NCI-H1417 treated with DMSO at 0.1 percent for 48 hours (cell line): ENCODE measurements at places on chromosomes 12 and 14.
A peak's percentile ranks its signal among the peaks of the same experiment; 100 is the strongest.

DNA sequence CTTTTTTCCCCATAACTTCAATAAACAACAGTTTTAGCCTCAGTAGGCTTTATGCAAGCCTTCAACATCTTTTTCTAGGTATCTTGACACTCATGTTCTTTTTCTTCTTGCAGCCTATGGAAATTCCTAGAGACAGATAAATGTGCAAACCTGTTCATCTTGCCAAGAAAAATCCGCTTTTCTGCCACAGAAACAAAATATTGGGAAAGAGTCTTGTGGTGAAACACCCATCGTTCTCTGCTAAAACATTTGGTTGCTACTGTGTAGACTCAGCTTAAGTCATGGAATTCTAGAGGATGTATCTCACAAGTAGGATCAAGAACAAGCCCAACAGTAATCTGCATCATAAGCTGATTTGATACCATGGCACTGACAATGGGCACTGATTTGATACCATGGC, 295.9 kb downstream of the ZFP36L1 start:
- no peak for DNase-seq

GRCh38 chr12:131046813-131047788, 93.4 kb downstream of the ADGRD1 start:
- DNase-seq = no peak

- no peak for DNase-seq
Measured at GRCh38 chr14:77061630-77062257, 33.2 kb upstream of the IRF2BPL start.

GRCh38 chr14:64478634-64479250, 13.4 kb downstream of the AKAP5 start:
- no peak for DNase-seq

GRCh38 chr14:80017795-80018194, 193.5 kb downstream of the DIO2 start:
- no peak for DNase-seq

DNA sequence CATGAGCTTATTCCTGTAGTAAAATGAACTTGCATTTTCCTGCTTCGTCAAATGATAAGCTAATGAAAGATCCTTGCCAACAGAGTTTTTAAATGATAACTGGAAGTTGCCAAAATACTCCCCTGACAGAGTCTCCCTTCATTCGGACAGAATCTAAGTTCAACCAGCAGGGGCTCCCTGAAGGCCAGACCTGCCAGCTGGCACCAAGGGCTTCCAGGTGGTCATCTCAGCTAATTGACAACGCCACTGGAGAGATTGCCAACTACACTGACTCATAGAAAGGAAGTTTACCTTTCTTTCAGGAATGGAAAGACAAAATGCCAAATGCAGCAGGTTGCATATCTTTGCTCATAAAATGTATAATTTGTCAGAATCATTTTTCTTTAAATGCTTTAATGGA, 462.8 kb downstream of the GXYLT1 start:
- no peak for DNase-seq

- DNase-seq = no peak
Measured at GRCh38 chr12:53603196-53603595, 23.0 kb downstream of the ATF7 start.

GRCh38 chr14:92646952-92647796, 101.3 kb downstream of the LGMN start:
- no peak for DNase-seq

- DNase-seq = no peak
Measured at GRCh38 chr12:7609495-7609894, 56.2 kb downstream of the APOBEC1 start.

- DNase-seq = no peak
Measured at GRCh38 chr12:75692876-75693275, 181.5 kb upstream of the KRR1 start.

DNA sequence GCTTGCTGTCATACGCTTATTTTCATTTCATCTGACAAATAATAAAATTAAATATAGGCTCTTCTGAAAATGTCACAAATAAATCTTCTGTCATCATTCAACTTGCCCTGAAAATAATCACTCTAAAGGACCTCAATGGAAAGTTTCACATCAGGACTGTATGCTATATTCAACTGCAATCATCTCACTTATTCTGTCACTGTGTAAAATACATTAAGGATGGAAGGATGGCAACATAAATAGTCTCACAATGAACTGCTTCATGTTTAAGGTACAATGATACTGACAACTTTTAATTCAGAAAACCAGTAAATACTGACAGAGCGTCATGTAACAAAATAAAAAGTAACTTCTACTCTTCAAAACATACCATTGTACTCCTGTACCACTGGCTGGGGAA, 82.1 kb downstream of the CEP83 start:
- no peak for DNase-seq

- DNase-seq = no peak
Measured at GRCh38 chr14:88835661-88836060, 11.2 kb downstream of the TTC8 start.

DNA sequence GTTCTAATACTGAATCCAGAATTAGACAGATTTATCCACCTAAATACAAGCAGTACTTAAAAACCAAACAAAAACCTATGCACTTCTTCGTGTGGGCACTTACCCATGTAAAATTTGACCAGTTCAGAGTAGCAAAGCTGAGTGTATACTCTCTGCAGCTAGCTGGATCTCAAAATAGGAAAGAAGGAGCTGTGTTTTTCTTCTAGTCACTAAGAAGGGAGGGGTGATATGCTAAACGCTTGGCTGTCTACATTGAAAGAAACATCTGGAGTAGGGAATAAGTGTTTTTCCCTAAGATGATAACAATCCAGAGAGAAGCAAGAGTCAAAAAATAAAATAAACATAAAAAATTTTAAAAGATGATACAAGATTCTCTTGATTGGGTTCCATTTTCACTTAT, 20.0 kb downstream of the RBMS2 start:
- DNase-seq = no peak

- no peak for DNase-seq
Measured at GRCh38 chr12:106089935-106090334, 48.8 kb downstream of the NUAK1 start.

- no peak for DNase-seq
Measured at GRCh38 chr12:24560831-24561271, 388.1 kb downstream of the BCAT1 start.

DNA sequence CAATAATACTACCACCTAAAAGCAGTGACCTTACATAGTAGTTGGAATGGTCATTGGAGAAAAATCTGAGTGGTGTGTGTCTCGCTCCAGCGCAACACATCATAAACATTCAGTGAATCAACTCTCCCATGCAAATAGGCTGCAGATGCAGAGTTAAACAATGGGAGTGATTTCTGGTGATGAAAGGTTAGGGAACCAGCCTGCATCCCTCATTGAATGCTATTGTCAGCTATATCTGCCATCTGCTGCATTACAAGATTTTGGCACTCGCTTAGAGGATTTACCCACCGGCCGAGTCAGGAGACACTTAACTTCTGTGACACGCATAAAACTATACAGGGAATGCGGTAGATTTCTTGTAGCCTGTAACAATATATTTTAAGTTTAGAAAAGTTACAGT, 900.9 kb downstream of the FLRT2 start:
- no peak for DNase-seq

GRCh38 chr12:84361651-84362551, 550.7 kb downstream of the SLC6A15 start:
- DNase-seq = no peak

DNA sequence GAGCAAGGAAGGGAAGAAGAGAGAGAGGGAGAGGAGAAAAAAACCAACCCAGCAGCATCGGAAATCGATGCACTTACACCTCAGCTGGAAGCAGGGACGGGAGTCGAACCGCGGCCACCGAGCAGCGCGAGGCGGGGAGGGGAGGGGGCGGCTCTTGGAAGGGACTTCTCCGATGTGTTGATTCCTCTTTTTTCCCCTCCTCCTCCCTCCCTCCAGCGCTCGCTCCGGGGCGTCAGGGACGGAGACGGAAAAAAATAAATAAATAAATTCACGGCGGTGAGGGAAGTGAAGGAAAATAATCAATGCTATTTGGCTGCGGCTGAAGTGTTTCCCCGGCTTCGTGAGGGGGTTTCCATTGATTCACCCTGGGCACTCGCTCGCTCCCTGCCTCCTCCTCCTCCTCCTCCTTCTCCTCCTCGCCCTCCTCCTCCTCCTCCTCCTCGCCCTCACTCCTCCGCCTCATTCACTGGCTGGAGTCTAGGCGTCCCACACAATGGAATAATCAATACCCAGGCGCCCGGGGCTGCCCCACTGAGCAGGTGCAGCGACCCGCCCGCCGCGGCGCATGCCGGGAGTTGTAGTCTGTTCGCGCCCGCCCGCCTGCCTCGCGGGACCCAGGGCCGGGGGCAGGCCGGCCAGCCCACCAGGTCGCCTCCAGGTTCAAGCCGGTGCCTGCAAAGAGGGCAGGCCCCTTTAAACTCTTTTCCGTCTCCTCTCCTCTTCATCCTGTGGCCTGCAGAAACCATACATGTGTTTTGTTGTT, at the start of gene ZFHX2:
Gene ZFHX2 (minus strand): TSS at position 500 of the 763 bp plus-strand sequence. CDS start 16,440 bp downstream, outside the sequence.
- peak; percentile 79 for DNase-seq

DNA sequence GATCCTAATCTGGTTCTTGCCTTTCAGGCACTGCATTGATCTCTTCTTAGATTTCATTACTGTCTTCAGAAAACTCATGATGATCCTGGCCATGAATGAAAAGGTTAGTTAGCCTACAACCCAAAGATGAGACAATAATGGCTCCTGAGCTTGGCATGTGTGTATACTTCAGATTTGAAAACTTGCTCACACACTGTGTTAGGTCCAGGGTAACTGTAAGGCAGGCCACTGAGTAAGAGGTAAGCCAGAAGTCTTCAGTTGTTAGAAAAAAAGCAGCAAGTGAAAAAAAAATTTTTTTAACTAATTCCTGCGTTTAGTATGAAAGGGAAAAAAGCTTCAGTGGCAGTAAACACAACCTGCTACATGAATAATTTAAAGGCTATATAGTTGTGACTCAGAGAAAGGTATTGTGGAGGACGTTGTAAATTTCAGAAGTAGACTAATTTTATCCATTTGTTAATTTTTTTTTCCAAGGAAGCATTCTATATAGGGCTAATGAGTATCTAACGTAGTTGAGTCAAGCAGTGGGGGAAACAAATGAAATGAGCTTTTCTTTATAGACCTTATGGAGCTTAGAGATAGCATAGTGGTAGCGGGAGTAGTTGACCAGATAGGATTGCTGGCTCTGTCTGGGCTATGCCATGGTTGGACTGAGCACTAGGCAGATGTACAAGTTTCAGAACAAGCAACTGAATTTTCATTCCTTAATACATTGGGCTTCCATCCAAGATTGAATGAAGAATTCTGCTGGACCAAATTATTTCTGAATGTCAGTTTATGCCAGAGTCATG, 20.5 kb downstream of the TMBIM6 start:
- DNase-seq = no peak

- no peak for DNase-seq
Measured at GRCh38 chr12:11749943-11750690, 100.6 kb downstream of the ETV6 start.

GRCh38 chr14:38646391-38646790, 390.5 kb upstream of the CLEC14A start:
- no peak for DNase-seq

GRCh38 chr12:25052196-25052913, 103.5 kb upstream of the BCAT1 start:
- DNase-seq = no peak

DNA sequence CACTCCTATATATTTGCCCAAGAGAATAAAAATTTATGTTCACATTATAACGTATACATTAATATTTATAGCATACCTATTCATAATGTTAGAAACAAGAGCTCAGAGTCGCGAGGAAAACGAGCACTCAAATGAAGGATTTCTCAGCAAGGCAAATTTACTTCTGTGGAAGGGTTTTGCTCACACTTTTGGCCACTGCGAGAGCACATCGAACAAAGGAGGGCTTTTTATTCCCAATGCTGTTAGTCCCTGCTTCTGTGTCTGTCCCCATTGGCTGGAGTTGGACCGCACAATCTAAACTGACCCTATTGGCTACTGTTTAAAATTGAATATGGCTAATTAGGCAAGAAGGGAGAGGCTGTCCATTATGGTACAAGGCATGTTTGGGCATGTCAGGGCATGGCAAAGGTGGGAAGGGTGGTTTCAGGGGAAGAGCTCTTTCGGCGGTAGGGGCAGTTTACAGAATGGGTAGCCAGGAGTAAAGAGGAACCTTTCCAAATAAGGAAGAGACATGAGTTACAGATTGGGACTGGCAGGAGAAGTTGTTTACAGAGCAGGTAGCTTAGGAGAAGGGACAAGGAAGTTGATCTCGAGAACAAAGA, 702.9 kb downstream of the TRHDE start:
- no peak for DNase-seq

- peak; percentile 54 for DNase-seq
Measured at GRCh38 chr14:53929871-53930715, 26.5 kb downstream of the BMP4 start.

DNA sequence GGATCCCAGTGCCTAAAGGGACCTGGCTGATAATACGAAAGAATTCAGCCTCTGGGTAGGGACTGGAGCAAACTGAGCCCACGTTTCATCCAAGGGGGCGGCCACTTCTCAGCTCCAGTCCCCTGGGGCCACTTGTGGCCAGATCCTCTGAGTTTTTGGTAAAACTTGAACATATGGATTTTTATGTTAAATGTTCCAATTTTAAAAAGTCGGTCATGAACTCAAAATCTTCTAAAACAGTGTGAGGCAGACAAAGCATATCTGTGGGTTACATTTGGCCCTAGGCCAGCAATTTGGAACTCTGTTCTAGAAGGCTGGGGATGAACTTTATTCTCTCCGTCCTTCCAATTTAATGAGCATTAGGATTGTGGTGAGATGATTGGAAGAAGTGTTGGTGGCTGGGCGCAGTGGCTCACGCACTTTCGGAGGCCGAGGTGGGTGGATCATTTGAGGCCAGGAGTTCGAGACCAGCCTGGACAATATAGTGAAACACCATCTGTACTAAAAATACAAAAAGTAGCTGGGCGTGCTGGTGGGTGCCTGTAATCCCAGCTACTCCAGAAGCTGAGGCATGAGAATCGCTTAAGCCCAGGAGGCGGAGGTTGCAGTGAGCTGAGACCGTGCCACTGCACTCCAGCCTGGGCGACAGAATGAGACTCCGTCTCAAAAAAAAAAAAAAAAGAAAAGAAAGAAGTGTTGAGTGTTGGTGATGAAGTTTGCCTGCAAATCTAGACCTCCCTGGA, 3.0 kb upstream of the PPP1CC start:
- DNase-seq = no peak

- no peak for DNase-seq
Measured at GRCh38 chr12:43840338-43840737, 4.5 kb downstream of the TMEM117 start.

- DNase-seq = no peak
Measured at GRCh38 chr12:19428246-19428645, 11.0 kb upstream of the AEBP2 start.

- no peak for DNase-seq
Measured at GRCh38 chr12:79414252-79414651, 276.5 kb downstream of the PAWR start.

DNA sequence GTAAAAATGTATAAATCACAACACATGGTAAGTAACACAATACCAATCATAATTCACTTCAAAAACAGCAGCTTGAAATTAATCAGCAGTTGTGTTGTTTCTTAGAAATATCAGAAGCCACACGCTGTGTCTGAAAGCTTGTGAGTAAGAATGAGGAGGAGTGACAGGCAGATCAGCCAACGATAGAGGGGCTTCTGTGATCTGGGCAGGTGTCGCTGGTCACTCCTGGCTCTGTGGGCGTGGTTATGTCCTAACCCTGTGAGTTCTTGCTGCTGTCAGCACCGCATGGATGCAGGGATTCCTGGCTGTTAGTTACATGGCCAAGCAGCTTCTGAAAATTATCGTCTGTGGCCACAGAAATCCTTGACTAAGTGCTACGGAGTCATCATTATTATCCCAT, 123.4 kb downstream of the SLC25A47 start:
- DNase-seq = no peak

- DNase-seq = no peak
Measured at GRCh38 chr14:69044965-69045555, 66.0 kb upstream of the ACTN1 start.
